Omental fat pad (tissue), 4 donors: ENCODE measurements at places on chromosomes 16 and 17. TPM values are rescaled to one million over a fixed set of nuclear protein-coding genes. Genes with fewer than 3 reads are reported as not detected.

DNA sequence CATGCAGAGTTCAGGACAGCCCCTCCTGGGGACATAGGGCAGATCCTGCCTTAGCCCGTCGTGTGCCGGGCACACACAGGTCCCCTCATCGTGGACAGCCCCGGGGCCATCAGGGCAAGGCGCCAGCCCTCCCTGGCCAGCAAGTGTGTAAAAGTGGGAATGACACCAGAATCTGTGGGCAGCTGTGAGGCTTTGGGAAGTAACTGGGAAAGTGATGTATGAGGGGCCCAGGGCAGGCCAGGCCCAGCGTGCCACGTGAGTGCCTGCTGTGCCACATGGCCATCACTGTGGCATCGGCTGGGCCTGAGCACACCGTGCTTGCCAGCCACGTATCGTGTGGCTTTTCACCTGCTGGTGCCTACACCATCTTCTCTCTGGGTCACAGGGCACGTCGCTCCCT lies 26.6 kb downstream of the ACSF3 start:
- DNase-seq, result no peak

GRCh38 chr16:84899414-84899813 lies 79.6 kb downstream of the CRISPLD2 start:
- DNase-seq, result no peak

DNA sequence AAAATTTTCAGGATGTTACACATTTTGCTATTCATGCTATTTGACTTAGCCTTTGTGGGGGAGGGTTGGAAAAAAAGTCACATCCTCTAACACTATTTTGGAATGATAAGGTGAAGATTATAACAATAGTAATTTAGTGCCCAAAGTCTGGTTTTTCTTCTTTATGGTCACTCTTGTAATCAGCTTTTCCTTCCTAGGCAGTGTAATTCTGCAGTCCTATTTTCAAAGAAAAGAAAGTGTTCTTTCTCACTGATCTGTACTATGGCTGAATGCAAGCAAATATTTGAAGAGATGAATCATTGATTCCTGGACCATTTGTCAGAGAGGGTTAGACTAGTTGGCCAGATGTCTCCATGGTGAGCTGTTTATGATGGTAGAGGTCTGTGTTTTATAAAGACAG lies 8.4 kb downstream of the RSPRY1 start:
- no peak for DNase-seq

DNA sequence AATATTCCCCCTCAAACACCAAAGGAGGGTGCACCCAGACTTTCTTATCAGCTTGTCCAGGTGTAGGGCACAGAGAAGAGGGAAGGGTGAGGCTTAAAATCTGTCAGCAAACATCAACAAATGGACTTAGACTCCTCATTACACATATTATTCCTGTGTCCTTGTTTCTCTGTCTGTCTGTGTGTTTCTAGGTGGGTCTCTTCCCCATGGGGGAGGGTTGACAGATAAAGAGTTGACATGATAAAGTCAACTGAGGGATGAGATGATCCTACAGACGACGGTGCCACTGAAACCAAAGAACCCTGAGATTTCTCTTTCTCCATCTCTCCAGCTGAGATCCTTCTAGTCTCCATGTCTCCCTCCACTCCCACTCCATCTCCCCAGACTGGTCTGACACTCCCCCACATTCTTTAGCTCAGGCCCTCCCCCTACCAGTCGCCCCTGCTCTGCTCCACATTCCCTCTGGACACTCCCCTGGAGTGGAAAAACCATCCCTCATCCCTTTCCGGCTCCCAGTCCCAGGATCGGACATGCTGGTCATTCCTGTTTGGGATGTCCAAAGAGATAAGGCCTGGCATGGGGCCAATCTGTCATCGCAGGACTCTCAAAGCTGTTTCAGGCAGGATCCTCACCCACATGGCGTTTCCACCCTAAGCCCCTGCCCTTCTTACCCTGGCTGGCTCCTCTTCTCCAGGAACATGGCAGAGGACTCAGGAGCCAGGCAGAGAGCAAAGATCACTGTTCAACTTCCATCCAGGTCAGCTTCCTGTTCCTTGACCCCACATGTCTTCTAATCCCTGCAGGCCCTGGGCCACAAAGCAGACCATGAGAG lies 2.9 kb upstream of the ITGA3 start:
- peak; percentile 55 for DNase-seq

The MYH11 gene
- 24.7 TPM for total RNA-seq
